Cerebellar cortex (tissue), 1 donor: ENCODE measurements at places on chromosomes 2 and 18.

- DNase-seq: peak; percentile 34
These were observed 49.8 kb downstream of the CAB39 start for GRCh38 chr2:230762317-230762896.

GRCh38 chr2:47429795-47430194 lies 26.8 kb downstream of the MSH2 start:
- DNase-seq: no peak

- DNase-seq: no peak
These were observed 78.9 kb downstream of the EHD3 start for GRCh38 chr2:31312898-31313297.

GRCh38 chr2:55012672-55013484 lies 37.4 kb downstream of the RTN4 start:
- DNase-seq: no peak

DNA sequence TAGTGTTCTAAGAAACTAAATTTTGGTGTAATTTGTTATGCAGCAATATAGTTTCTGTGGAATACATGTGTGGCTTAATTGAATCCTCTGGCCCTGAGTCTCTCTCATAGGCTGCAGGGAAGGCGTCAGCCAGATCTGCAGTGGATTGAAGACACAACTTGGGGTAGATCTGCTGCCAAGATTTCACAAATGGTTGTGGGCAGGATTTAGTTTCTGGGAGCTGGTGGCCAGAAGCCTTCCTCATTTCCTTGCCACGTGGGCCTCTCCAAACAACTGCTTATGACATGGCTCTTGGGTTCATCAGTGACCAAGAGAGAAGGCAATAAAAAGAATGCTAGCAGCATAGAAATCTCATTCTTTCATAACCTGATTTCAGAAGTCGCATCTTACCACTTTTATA lies 28.2 kb downstream of the CCDC102B start:
- no peak for DNase-seq

DNA sequence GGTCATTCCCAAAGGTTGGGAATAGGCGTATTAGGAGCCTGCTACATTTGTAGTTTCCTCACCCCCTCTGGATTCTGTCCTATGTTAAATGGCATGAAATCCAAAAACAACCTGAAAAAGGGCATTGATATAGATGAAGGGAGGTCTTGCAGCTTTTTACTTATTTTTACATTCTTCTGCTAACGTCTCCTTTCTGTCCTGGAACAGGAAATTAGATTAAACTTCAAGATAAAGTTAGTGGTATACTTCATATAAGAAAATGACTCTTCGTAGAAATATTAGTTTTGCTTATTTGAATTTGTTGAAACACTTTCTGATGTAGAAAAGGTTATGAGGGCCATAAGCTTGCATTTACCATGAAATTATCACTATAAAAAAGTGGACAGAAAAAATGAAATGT lies 694.5 kb downstream of the ADCYAP1 start:
- DNase-seq: no peak

GRCh38 chr2:207854484-207855440 lies 85.1 kb upstream of the FZD5 start:
- DNase-seq: no peak

DNA sequence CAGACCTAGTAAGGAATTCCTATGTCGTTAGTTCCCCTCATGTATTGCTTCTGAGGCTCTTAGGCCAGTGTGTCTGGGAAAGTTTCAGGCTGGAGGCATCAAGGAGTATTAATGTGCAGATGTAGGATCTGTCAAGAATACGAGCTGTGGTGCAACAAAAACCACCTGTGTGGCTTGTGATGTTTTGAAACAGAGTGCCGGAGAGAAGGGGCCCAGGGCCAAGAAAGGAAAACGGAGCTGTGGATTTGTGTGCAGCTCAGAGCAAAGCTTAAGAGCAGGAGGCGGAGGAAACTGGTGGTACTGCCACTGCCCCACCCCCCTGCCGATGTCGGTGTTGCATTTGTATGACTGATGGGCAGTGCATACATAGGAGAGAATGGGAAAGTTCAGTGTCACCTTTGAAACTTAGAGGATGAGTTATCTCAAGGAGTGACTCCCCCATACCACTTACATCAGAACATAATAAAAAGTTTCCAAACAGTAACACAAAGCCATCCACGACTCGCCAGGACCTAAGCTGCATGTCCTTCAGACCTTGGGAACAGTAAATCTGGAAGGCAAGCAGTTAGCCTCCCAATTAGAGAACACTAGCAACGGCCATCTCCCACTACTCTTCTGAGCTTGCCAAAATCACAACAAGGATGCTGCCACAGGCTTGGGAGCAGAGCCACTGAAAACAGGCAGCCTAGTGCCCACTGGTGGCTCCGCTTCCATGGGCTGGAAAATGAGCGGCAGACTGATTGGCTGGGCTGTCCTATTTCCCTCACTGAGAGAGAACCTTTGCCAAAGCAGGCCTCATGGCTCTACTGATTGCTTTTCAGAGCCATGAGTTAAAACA lies 152.7 kb upstream of the NT5C1B start:
- DNase-seq: no peak

DNA sequence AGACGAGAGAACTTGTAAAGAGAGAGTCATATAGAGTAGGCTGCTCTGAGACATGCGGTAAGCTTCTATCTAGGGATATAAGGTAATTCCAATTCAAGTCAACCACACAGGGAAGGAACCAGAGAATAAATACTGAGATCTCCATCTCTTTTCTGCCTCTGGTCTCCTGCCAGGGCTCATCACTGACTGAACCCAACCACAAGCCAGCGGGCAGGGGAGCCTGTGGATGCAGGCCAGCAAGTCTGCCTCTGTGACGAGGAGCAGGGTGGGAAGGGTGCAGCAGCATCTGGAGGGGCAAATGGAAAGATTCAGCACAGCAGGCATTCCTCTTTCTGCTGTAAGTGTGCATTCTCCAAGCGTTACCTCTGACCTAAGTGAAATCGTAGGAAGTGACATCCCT lies 82.2 kb downstream of the ICOS start:
- no peak for DNase-seq

GRCh38 chr2:45806563-45807358 lies 155.3 kb downstream of the PRKCE start:
- DNase-seq: no peak

GRCh38 chr2:230319211-230319862 lies 7.7 kb upstream of the SP140L start:
- DNase-seq: no peak

GRCh38 chr18:46343931-46344372 lies 239.8 kb downstream of the HAUS1 start:
- no peak for DNase-seq

- no peak for DNase-seq
These were observed 465.0 kb upstream of the CWC22 start for GRCh38 chr2:180472133-180472532.

GRCh38 chr18:76426737-76427305 lies 68.2 kb downstream of the ZNF516 start:
- DNase-seq: peak; percentile 13

GRCh38 chr18:10476338-10476791 lies 21.9 kb downstream of the APCDD1 start:
- no peak for DNase-seq

- no peak for DNase-seq
These were observed 51.5 kb downstream of the CDC42EP3 start for GRCh38 chr2:37619959-37620300.

DNA sequence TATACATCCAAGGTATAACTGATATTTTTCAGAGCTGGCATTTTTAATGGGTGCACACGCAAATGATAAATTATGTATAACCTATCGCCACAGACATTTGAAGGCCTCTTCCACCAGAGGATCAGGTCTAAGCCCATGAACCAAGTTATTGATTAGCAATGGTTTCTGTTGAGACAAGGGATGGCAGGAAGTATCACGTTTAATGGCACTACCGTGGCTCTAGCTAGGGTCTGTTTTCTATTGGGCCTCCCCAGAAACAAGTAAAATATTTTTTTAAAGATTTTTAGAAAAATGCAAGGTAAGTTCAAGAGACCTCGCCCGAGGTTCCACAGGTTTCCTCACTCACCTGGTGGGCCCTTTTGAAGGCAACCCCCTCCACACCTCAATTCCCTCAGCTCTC lies 667 bp downstream of the GFPT1 start:
- DNase-seq: no peak

- DNase-seq: no peak
These were observed 41.5 kb downstream of the ARHGAP25 start for GRCh38 chr2:68776124-68776523.

GRCh38 chr2:162330881-162331280 lies 12.4 kb upstream of the IFIH1 start:
- no peak for DNase-seq

DNA sequence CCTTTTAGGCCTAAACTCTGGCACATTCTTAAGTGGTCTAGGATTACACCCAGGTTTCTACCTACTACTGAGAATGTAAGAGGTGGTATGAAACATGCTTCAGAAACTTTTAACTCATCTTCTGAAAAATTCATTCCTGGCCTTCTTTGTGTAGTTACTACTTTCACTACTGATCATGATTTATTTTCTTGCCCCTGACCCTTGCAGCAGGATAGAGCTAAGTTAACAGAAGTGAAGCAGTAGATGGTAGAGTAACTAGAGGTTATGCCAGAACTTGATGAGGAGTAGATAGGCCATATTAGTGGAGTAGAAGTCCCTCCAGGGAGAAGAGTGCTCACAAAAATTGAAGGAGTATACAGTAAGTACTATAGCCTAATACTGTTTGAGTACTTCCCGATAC lies 75.5 kb upstream of the MSTN start:
- no peak for DNase-seq

GRCh38 chr2:88190808-88191721 lies 20.9 kb downstream of the THNSL2 start:
- DNase-seq: peak; percentile 18

DNA sequence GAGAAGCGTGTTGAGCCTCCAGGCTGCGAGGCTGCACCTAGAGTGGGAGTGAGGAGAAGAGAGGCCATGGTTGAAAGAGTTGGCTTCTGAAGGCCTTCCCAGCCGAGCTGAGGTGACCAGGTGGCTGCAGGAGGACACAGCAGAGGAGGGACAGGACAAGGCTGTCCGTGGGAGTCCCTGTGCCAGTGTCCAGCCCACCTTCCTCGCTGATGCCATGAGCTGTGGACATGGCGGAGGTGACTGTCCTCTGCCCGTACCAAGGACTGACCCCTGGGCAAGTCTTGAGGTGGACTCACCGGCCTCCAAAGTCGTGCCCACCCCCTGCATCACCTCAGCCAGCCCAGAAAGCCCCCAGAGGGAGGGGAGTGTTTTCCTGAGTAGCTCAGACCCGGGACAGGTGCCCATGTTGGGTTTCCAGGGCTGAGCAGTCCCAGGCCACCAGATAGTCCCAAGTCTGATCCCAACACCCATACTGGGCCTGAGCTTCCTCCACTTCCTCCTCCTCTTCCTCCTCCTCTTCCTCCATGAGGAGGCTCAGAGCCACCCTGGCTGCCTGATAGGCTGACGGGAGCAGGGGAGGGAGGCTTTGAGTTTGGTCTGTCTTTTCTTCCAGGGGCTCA lies 43.0 kb upstream of the FOSL2 start:
- no peak for DNase-seq

GRCh38 chr2:15819562-15820256 lies 120.6 kb upstream of the MYCN start:
- DNase-seq: no peak

DNA sequence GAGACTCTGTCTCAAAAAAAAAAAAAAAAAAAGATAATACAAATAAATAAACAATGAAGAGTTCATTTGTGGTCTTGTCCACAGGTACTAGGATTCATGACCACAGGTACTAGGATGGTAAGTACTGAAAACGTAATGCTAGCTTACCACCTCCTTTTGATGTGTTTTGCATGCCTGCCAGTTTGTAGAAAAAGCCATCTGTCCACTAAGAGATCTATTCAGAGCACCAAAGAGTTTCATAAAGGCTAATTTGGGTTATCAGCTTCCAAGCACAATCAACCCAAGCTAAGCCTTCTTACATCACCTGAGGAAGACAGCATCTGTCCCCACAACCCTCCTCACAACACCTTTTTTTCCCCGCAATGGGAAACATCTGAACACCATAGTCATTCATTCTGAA lies 477.2 kb downstream of the ZEB2 start:
- peak; percentile 69 for DNase-seq

DNA sequence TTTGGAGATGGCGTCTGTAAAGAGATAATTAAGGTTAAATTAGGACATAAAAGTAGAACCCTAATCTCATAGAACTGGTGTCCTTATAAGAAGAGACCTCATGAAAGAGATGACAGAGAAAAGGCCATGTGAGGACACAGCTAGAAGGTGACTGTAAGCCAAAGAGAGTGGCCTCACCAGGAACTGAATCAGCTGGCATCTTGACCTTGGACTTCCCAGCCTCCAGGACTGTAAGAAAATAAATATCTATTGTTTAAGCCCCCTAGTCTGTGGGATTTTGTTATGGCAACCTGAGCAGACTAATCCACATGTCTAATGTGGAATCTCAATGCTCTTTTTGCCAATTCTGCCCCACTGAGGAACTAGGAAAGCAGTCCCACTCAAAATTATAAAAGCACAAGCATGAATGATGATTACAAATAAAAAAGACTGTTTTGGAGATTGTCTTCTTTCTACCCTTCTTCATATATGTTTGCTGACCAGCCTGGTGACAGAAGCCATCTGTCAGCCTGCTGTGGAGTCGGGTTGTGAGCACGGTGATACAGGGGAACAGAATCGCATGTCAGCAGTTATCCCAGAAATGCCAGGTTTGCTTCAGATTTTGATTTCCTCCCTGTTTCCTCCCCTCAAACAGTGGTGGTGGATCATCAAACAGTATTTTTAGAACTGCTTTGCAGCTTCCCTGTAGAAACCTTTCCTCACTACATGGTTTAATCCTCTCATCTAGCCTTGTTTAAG lies 54.2 kb downstream of the INPP4A start:
- peak; percentile 79 for DNase-seq

GRCh38 chr2:126656431-126657147 lies 631 bp downstream of the GYPC start:
- no peak for DNase-seq

- DNase-seq: no peak
These were observed 56.8 kb upstream of the SPAG16 start for GRCh38 chr2:213227458-213227857.

- no peak for DNase-seq
These were observed 16.7 kb downstream of the TSN start for GRCh38 chr2:121771976-121772742.

DNA sequence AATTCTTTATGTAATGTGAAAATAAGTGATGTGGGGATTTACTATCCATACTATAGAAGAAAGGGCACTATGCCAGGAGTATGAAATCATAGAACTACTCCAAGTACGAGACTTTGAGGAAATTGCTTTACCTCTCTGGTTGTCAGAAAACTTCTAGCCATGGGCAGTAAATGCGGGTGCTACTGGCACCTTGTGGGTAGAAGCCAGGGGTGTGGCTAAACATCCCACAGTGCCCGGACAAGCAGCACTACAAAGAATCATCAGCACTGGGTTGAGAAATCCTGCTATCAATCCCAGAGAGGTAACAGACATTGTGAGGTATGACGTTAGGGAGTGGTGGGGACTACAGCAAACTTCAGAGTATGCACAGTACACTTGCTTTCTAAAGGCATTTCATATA lies 453.5 kb upstream of the TNP1 start:
- DNase-seq: no peak

GRCh38 chr2:89833116-89833779 lies 1141.8 kb downstream of the RPIA start:
- no peak for DNase-seq

- DNase-seq: no peak
These were observed 243.4 kb downstream of the SLC8A1 start for GRCh38 chr2:40208463-40208862.

GRCh38 chr2:20934236-20934635 lies 109.6 kb downstream of the APOB start:
- peak; percentile 18 for DNase-seq

GRCh38 chr2:709138-709765 lies 32.0 kb upstream of the TMEM18 start:
- DNase-seq: peak; percentile 49
